NCI-H1417 treated with DMSO at 0.1 percent for 48 hours (cell line): ENCODE measurements at places on chromosomes 1 and 21.

- DNase-seq = no peak
These were observed 645 bp downstream of the ATP6V0B start for GRCh38 chr1:43975249-43975961.

- DNase-seq = no peak
These were observed 1.3 kb upstream of the TTF2 start for GRCh38 chr1:117058810-117059209.

DNA sequence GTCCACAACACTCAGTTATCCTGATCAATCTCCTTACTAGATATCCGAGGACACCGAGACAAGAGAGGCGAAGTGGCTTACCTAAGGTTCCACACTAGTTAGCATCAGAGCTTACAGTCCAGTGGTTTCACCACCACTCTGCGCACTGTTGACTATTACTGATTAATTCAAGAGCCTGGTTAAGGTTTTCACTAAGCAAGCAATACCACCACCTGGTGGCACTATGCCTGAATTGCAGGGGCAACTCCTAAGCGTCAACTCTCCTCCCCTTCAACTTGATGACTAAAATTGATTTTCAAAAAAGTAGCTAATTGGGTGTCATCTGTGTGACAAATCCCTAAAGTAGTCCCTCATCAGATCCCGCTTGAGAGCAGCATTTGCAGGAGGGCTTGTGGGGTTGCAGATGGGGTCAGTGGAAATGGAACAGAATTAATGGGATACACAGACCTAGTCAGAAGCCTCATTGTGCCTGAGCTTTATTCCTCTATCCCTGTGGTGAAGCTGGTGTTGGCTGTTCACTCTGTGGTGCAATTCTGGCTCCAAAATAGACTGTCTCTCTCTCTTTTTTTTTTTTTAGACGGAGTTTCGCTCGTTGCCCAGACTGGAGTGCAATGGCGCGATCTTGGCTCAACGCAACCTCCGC lies 9.1 kb downstream of the TTC22 start:
- DNase-seq = no peak

- no peak for DNase-seq
These were observed 14.3 kb downstream of the GPR137B start for GRCh38 chr1:236156512-236157208.

DNA sequence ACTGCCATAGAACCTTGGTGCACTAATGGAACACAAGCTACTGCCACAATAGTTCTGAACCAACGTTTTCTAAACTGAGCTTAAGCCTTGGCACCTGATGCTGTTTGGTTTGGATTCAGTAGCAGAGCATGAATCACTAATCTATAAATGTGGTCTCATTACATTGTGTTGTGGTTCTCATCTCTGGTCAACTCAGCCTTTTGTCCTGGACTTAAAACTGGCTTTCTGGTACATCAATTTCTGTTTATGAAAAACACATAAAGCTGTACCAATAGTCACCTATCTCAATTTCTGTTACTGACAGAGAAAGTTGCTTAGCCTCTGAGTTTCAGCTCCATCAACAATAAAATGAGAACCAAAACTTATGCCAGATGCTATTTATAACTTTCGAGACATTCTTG lies 197.5 kb upstream of the KIAA0040 start:
- DNase-seq = no peak

GRCh38 chr1:9174243-9174642 lies 45.3 kb upstream of the GPR157 start:
- DNase-seq = no peak

DNA sequence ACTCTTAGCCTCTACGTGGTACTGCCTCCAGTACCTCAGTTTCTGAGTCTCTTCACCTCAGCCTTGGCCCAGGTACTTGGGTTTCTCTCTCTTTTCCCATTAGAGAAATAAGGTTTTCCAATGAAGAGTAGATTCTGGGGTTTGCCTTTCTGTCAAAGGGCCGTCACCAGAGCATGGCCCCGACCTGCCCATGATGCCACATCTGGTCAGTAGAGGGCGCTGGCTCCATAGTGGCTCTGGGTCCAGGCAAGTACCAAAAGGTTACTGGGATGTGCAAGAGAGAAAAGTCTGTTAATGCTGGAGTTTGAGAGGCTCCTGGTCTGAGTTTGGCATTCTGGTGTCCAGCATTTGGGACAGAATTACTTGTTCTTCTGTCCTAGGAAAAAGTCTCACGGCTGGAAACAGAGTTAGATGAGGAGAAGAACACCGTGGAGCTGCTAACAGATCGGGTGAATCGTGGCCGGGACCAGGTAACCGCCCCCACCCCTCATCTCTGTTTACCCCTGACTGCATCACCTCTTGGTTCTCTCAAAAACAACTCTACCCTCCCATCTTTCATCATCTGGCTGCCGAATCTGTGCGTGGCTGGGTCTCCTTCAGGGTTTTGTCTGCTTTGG lies 5.3 kb upstream of the TUFT1 start:
- no peak for DNase-seq
